ENCODE measurements at places on chromosomes 3 and 15. TPM values are rescaled to one million over a fixed set of nuclear protein-coding genes. Genes with fewer than 3 reads are reported as not detected.

Gene POLR2H
- 21.1 TPM for total RNA-seq

Gene FOXB1
- total RNA-seq = 0.19 TPM

Gene SNURF
- 30.1 TPM for total RNA-seq

Gene CPN2
- total RNA-seq = not detected

Gene ATP13A5
- not detected for total RNA-seq

Gene SLC12A8
- total RNA-seq = 0.36 TPM

Gene ALG1L2
- not detected for total RNA-seq

Gene AQP9
- total RNA-seq = 0.55 TPM

Gene PLA2G4F
- total RNA-seq = not detected

Gene SLC9C1
- total RNA-seq = not detected

Gene BCL2A1
- 20.0 TPM for total RNA-seq

Gene TRIM59
- 16.4 TPM for total RNA-seq

Gene ALDH1L1
- not detected for total RNA-seq

Gene FOXP1
- total RNA-seq = 493 TPM

Gene RBPMS2
- not detected for total RNA-seq

Gene FSTL1
- not detected for total RNA-seq

Gene ASB14
- total RNA-seq = not detected

Gene P2RY1
- total RNA-seq = 0.11 TPM
